Spinal cord (tissue), 10 donors: ENCODE measurements at places on chromosomes 4 and X. TPM values are rescaled to one million over a fixed set of nuclear protein-coding genes. Genes with fewer than 3 reads are reported as not detected.

Gene CENPVL2
- polyA plus RNA-seq = 7.1 TPM

Gene MAGEA1
- not detected for polyA plus RNA-seq

Gene PDCL2
- not detected for polyA plus RNA-seq

Gene SLC25A31
- not detected for polyA plus RNA-seq

Gene UGT2B28
- not detected for polyA plus RNA-seq

Gene APOO
- 73.3 TPM for polyA plus RNA-seq

Gene CD40LG
- polyA plus RNA-seq = not detected

Gene STATH
- polyA plus RNA-seq = not detected

Gene MAGEA3
- polyA plus RNA-seq = not detected

Gene CXCL9
- polyA plus RNA-seq = not detected

Gene SLC16A2
- polyA plus RNA-seq = 57.7 TPM

Gene PPEF1
- 1.2 TPM for polyA plus RNA-seq

Gene SMR3B
- polyA plus RNA-seq = not detected

Gene CAPN6
- 1.3 TPM for polyA plus RNA-seq

Gene UGT2B17
- not detected for polyA plus RNA-seq

Gene TEX13D
- polyA plus RNA-seq = not detected

Gene SPANXA2
- not detected for polyA plus RNA-seq

Gene BGN
- polyA plus RNA-seq = 136 TPM

Gene BMX
- 0.35 TPM for polyA plus RNA-seq

Gene FAM47A
- polyA plus RNA-seq = not detected

Gene FAM13A
- 31.8 TPM for polyA plus RNA-seq

Gene RS1
- 0.41 TPM for polyA plus RNA-seq

Gene MAGEA4
- not detected for polyA plus RNA-seq

Gene CT47B1
- polyA plus RNA-seq = not detected

Gene PABPC1L2B
- 17.2 TPM for polyA plus RNA-seq

Gene SPATA18
- 9.5 TPM for polyA plus RNA-seq
